ENCODE measurements at places on chromosomes 1 and 21.

GRCh38 chr1:36183309-36183856 is 27.4 kb downstream of the MAP7D1 start:
- no peak for DNase-seq

GRCh38 chr1:185693654-185694053 is 40.5 kb upstream of the HMCN1 start:
- no peak for DNase-seq

DNA sequence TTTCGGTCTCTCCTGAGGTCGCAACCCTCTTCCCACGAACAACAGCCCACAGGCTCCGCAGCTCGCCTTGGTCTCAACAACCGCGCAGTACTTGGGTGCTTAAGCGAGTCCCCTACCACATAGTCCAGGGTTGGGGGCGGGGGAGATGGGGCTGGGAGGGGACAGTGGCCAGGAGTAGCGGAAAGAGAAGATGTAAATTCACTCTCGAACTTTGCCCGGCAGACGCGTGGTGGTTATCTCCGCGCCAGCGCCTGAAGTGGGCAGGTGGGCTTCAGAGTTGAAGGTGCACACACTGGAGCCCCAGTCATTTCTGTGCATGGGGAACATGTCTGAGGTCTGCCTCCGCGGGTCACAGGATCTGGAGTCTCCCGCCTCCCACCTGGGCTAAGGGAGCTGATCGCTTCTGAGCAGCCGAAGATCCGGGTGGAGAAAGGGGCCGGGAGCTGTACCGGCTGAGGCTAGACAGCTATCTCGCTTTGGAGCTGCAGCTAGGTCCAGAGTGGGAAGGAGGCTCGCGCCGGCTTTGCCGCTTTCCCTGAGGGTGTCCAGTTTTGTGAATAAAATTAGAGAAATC is 4.3 kb upstream of the FOXD2 start:
- DNase-seq, result no peak

GRCh38 chr1:31689854-31690253 is 14.0 kb downstream of the COL16A1 start:
- DNase-seq, result no peak

DNA sequence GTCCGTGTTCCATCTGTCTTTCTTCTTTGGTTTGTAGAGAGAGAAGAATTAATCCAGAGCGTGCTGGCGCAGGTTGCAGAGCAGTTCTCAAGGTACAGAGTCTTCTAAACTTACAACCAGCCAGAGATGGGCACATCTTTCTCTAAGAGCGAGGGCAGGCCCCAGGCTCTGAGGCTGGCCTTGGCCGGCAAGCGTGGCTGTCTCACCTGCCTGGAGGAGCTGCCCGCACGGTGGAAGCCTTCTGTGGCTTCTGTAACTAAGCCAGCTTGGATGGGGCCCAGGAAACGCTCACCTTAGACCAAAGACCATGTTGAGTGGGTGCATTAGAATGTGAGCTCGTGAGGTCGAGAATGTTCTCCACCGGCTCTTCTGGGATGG is 78.6 kb downstream of the PDE9A start:
- DNase-seq, result no peak

- DNase-seq, result no peak
Measured at GRCh38 chr1:24580756-24581155, 24.9 kb downstream of the NCMAP start.

Data from NCI-H1417 treated with DMSO at 0.1 percent for 48 hours (cell line).